Immature natural killer cell (primary cell): ENCODE measurements at places on chromosomes 12 and 14.

GRCh38 chr12:130461839-130462557 is 124.3 kb downstream of the PIWIL1 start:
- H3K36me3 ChIP-seq, result no peaks in the 10 kb centered on the region
- H3K27ac ChIP-seq, result no peak overlapping the region
- DNase-seq, result no peak
- peaks cover 3% of the 10 kb centered on the region for H3K27me3 ChIP-seq
- H3K4me3 ChIP-seq, result no peak overlapping the region
- H3K4me1 ChIP-seq, result no peaks in the 10 kb centered on the region

DNA sequence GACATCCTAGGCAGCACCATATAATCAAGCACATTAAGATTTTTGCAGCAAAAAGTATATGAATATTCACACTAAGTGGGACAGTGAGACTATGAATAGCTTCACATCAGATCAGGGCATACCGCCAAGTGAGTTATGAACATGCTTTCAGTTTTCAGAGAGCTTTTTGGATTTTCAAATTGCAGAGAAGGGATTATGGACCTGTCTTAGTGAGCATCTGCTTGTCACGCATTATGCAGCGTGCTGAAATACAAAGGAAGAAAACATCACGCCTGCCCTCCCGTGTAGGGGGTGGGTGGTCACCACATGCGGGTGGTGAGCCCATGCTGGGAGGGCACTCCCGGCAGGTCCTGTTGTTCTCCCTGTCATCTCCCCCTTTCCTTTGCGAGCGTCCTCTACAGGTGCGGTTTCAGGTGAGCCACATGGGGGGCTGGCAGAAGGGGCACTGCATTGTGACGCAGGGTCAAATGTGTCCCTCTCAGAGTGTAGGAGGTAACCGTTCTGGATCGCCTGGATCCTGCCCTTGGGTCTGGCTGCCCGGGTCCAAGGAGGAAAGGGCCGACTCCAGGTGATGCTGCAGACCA is 42.6 kb downstream of the TRAF3 start:
- peak overlapping the region; percentile 74 for H3K27ac ChIP-seq
- DNase-seq, result no peak
- peak overlapping the region; percentile 53 for H3K4me3 ChIP-seq
- no peaks in the 10 kb centered on the region for H3K36me3 ChIP-seq
- no peaks in the 10 kb centered on the region for H3K27me3 ChIP-seq
- H3K4me1 ChIP-seq, result peaks cover 58% of the 10 kb centered on the region

DNA sequence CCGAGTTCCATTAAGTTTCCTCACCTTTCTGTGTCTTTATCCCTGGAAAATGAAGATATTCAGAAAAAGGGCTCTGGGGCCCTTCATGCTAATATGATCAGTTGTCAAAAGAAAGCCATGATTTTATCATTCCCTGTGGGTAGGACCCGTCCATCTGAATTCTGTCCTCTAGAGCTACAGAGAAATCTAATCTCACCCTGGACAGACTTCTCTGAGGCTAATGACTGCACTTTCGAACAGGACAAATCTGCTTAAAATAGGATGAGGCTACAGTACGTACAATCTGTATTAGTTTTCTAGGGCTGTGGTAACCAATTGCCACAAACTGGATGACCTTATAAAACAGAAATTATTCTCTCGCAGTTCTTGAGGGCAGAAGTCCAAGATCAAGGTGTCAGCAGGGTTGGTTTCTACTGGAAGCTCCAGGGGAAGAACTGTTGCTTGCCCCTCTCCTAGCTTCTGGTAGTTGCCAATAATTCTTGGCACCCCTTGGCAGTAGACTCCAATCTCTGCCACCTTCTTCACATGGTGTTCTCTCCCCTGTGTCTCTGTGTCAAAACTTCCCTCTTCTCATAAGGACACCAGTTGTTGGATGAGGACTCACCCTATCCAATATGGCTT is 1.3 kb downstream of the AK7 start:
- peak overlapping the region; percentile 53 for H3K27ac ChIP-seq
- H3K27me3 ChIP-seq, result peaks cover 4% of the 10 kb centered on the region
- H3K36me3 ChIP-seq, result no peaks in the 10 kb centered on the region
- H3K4me3 ChIP-seq, result peak overlapping the region; percentile 92
- peaks cover 17% of the 10 kb centered on the region for H3K4me1 ChIP-seq

DNA sequence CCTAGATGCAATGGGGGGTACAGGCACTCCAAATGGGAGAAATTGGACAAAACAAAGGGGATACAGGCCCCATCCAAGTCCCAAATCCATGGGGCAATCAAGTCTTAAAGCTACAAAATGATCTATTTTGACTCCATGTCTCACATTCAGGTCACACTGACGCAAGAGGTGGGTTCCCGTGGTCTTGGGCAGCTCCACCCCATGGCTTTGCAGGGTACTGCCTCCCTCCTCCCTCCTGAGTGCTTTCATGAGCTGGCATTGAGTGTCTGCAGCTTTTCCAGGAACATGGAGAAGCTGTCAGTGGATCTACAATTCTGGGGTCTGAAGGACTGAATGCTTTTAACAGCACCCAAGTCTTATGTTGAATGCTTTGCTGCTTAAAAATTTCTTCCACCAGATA is 274.5 kb upstream of the LRIG3 start:
- H3K4me1 ChIP-seq, result no peaks in the 10 kb centered on the region
- DNase-seq, result no peak
- no peak overlapping the region for H3K4me3 ChIP-seq
- H3K36me3 ChIP-seq, result no peaks in the 10 kb centered on the region
- no peak overlapping the region for H3K27ac ChIP-seq
- H3K27me3 ChIP-seq, result peaks cover 2% of the 10 kb centered on the region

GRCh38 chr12:27498761-27499160 is 25.2 kb upstream of the PPFIBP1 start:
- no peaks in the 10 kb centered on the region for H3K4me1 ChIP-seq
- H3K36me3 ChIP-seq, result no peaks in the 10 kb centered on the region
- no peaks in the 10 kb centered on the region for H3K27me3 ChIP-seq
- H3K27ac ChIP-seq, result no peak overlapping the region
- no peak for DNase-seq
- no peak overlapping the region for H3K4me3 ChIP-seq

DNA sequence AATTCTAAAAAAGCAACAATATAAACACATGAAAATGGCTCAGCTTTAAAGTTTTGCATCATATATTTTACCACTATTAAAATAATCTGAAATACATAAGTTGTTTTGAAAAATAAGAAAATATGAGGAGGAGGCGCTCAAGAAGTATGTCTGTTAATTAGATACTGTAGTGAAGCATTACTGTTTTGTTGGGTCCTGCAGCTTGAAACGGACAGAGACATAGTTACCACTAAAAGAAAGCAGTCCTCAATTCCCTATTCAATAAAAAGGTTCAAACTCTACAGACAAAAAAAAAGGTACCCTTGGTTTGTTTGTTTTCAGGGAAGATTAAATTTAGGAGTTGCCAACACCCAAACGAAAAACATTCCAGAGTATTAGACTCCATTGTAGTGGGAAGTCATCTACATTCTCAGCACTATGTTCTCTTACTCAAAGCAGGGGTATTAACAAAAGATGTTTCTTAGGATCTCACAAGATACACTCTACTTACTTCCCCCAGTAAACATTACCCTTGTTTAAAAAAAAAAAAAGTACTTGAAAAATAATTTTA is 3.0 kb downstream of the PAWR start:
- H3K4me1 ChIP-seq, result peaks cover 34% of the 10 kb centered on the region
- no peaks in the 10 kb centered on the region for H3K36me3 ChIP-seq
- no peak for DNase-seq

- no peak overlapping the region for H3K4me3 ChIP-seq
- peaks cover 4% of the 10 kb centered on the region for H3K27me3 ChIP-seq
- no peaks in the 10 kb centered on the region for H3K36me3 ChIP-seq
- DNase-seq, result no peak
- H3K4me1 ChIP-seq, result no peaks in the 10 kb centered on the region
Measured at GRCh38 chr12:5177096-5177495, 133.4 kb downstream of the KCNA5 start.

DNA sequence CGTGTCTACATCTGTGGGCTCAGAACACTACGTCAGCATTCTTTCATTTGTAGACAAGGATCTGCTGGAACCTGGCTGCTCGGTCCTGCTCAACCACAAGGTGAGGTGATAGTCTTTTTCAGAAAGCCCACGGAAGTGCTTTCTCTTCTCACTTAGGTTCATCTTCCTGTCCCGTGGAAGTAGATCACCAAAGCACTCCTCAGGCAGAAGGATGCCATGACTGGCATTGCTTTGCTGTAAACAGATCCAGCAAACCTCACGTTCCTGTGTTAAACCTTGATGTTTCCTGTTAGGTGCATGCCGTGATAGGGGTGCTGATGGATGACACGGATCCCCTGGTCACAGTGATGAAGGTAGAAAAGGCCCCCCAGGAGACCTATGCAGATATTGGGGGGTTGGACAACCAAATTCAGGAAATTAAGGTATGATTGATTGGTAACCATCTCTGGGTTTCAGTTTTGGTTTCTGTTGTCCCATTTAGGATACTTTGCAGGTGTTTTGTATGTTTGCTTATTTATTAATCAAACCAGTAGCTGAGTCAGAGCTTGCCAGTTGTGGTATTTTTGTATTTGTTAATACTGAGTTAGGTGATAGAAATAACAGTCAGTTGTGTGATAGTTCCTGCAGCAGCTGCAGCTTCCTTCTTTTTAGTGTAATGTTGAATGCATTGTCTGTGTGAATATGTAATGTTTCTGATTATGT is 7.5 kb downstream of the PSMC1 start:
- H3K27me3 ChIP-seq, result peaks cover 4% of the 10 kb centered on the region
- peaks cover 5% of the 10 kb centered on the region for H3K4me1 ChIP-seq
- no peak overlapping the region for H3K4me3 ChIP-seq
- peaks cover 41% of the 10 kb centered on the region for H3K36me3 ChIP-seq
- DNase-seq, result no peak

DNA sequence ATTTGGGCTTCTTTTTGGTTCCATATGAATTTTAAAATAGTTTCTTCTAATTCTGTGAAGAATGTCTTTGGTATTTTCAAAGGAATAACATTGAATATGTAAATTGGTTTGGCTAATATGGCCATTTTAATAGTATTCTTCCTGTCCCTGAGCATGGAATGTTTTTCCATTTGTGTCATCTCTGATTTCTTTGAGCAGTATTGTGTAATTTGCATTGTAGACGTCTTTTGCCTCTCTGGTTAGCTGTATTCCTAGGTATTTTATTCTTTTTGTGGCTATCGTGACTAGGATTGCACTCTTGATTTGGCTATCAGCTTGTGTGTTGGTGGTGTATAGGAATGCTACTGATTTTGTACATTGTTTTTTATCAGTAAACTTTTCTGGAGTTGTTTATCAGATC is 601.9 kb downstream of the SNAPC1 start:
- H3K27me3 ChIP-seq, result peaks cover 1% of the 10 kb centered on the region
- H3K36me3 ChIP-seq, result no peaks in the 10 kb centered on the region
- no peak overlapping the region for H3K4me3 ChIP-seq
- H3K27ac ChIP-seq, result no peak overlapping the region
- no peak for DNase-seq

- H3K4me3 ChIP-seq, result no peak overlapping the region
- no peaks in the 10 kb centered on the region for H3K4me1 ChIP-seq
- no peak overlapping the region for H3K27ac ChIP-seq
- DNase-seq, result no peak
- H3K36me3 ChIP-seq, result no peaks in the 10 kb centered on the region
Measured at GRCh38 chr14:104205781-104206180, 67.4 kb downstream of the KIF26A start.

DNA sequence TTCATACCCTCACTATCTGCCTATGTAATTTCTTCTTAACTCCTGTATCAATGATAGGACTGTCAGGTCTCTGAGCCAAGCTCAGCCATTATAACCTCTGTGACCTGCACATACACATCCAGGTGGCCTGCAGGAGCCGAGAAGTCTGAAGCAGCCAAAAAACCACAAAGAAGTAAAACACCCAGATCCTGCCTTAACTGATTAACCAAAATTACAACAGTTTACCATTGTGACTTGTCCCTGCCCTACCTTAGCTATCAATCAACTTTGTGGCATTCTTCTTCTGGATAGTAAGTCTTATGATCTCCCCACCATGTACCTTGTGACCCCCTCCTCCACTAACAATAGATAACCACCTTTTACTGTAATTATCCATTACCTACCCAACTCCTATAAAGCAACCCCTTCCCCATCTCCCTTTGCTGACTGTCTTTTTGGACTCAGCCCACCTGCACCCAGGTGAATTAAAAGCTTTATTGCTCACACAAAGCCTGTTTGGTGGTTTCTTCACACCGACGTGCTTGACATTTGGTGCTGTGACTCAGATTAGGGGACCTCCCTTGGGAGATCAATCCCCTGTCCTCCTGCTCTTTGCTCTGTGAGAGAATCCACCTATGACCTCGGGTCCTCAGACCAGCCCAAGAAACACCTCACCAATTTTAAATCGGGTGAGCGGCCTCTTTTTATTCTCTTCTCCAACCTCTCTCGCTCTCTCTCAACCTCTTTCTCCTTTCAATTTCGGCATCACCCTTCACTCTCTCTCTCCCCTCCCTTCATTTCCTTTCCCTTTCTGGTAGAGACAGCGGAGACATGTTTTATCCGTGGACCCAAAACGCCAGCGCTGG is 11.5 kb upstream of the LGMN start:
- H3K4me3 ChIP-seq, result no peak overlapping the region
- no peaks in the 10 kb centered on the region for H3K36me3 ChIP-seq
- H3K27ac ChIP-seq, result no peak overlapping the region
- H3K27me3 ChIP-seq, result peaks cover 10% of the 10 kb centered on the region

- no peaks in the 10 kb centered on the region for H3K36me3 ChIP-seq
- no peak overlapping the region for H3K4me3 ChIP-seq
- peaks cover 1% of the 10 kb centered on the region for H3K27me3 ChIP-seq
- peak; percentile 68 for DNase-seq
Measured at GRCh38 chr14:103546652-103547454, 15.6 kb downstream of the BAG5 start.

DNA sequence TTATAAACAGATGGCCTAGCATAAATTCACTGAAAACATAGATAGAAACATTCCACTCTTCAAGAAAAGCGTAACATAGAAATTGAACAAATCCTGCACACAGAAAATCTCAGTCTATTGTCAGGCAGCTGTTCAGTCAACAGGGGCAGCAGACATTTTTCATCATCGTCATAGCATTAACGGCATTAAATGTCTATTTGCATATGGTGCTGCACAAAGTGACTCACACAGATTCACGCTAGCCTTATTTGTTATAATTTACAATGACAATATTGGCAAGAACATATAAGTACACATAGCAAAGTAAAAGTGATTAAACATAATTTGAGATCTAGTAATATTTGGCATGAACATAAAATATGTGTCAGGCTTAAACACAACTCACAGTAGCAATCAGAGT is 95.7 kb downstream of the CEP128 start:
- no peaks in the 10 kb centered on the region for H3K36me3 ChIP-seq
- no peak overlapping the region for H3K27ac ChIP-seq
- H3K4me3 ChIP-seq, result no peak overlapping the region
- no peaks in the 10 kb centered on the region for H3K4me1 ChIP-seq
- no peak for DNase-seq

- DNase-seq, result no peak
- H3K4me1 ChIP-seq, result no peaks in the 10 kb centered on the region
- H3K27ac ChIP-seq, result no peak overlapping the region
Measured at GRCh38 chr14:59754256-59754655, 116.3 kb downstream of the RTN1 start.
